Activated CD4-positive, alpha-beta memory T cell treated with anti-CD3 and anti-CD28 coated beads for 36 hours (primary cell): ENCODE measurements at places on chromosomes 13 and 19. TPM values are rescaled to one million over a fixed set of nuclear protein-coding genes. Genes with fewer than 3 reads are reported as not detected.

Gene SAFB
- 103 TPM for total RNA-seq

Gene SLC25A41
- total RNA-seq, result not detected

Gene ZNF101
- 77.0 TPM for total RNA-seq

Gene SYT3
- total RNA-seq, result not detected

Gene NOVA2
- total RNA-seq, result not detected

Gene GPC6
- total RNA-seq, result not detected

Gene RANBP3
- 78.1 TPM for total RNA-seq

Gene GRIN3B
- total RNA-seq, result not detected

Gene RNF225
- 0.31 TPM for total RNA-seq

Gene CBY2
- not detected for total RNA-seq

Gene PRR36
- 0.14 TPM for total RNA-seq

Gene GRK1
- total RNA-seq, result not detected

Gene CRTC1
- 5.6 TPM for total RNA-seq

Gene GPR4
- total RNA-seq, result not detected

Gene FXYD1
- total RNA-seq, result 2.8 TPM

Gene NLRP4
- total RNA-seq, result not detected

Gene NRTN
- total RNA-seq, result 0.97 TPM

Gene CRB3
- total RNA-seq, result 1.6 TPM

Gene ANKRD24
- 1.8 TPM for total RNA-seq

Gene IL4I1
- total RNA-seq, result 108 TPM

Gene ZNF419
- 4.3 TPM for total RNA-seq

Gene HRC
- total RNA-seq, result not detected

Gene RAB3A
- 3.9 TPM for total RNA-seq

Gene SIGLEC7
- not detected for total RNA-seq

Gene CFAP97D2
- not detected for total RNA-seq

Gene FLT1
- 17.2 TPM for total RNA-seq

Gene ZNF560
- not detected for total RNA-seq

Gene SIGLEC10
- total RNA-seq, result 0.19 TPM

Gene ZNF565
- 2.2 TPM for total RNA-seq

Gene TLE6
- 2.6 TPM for total RNA-seq

Gene NCAN
- 0.05 TPM for total RNA-seq

Gene MTUS2
- not detected for total RNA-seq

Gene ZNF649
- 6.7 TPM for total RNA-seq

Gene GJB2
- 5.1 TPM for total RNA-seq

Gene IRGC
- total RNA-seq, result not detected
